ENCODE measurements at places on chromosomes 1 and 21.

DNA sequence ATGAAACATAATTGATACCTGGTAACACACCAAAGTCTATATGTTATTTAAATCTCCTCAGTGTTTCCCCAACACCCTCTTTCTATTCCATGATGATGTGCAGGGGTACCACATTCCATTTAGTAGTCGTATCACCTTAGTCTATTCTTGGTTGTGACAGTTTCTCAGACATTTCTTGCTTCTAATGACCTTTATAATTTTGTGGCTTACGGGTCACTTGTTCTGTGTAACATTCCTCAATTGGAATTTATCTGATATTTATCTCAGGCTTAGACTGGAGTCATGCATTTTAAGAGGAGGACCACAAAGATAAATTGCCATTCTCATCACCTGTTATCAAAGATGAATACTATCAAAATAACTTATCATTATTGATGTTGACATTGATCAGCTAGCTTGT is 679.6 kb downstream of the USP25 start:
- DNase-seq, result no peak

DNA sequence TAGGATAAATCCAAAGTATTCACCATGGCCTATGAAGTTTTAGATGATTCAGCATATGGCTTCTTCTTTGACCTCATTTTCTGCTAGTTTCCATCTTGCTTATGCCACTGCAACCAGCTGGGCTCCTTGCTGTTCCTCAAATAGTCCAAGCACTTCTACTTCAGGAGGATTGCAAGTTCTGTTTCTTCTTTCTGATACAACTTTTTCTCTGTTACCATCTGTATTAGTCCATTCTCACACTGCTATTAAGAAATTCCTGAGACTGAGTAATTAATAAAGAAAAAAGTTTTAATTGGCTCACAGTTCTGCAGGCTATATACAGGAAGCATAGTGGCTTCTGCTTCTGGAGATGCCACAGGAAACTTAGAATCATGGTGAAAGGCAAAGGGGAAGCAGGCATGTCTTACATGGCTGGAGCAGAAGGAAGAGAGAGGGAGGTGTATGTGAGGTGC is 20.3 kb downstream of the PTGS2 start:
- DNase-seq, result no peak

GRCh38 chr1:69846267-69846666 is 278.5 kb downstream of the LRRC7 start:
- DNase-seq, result no peak

DNA sequence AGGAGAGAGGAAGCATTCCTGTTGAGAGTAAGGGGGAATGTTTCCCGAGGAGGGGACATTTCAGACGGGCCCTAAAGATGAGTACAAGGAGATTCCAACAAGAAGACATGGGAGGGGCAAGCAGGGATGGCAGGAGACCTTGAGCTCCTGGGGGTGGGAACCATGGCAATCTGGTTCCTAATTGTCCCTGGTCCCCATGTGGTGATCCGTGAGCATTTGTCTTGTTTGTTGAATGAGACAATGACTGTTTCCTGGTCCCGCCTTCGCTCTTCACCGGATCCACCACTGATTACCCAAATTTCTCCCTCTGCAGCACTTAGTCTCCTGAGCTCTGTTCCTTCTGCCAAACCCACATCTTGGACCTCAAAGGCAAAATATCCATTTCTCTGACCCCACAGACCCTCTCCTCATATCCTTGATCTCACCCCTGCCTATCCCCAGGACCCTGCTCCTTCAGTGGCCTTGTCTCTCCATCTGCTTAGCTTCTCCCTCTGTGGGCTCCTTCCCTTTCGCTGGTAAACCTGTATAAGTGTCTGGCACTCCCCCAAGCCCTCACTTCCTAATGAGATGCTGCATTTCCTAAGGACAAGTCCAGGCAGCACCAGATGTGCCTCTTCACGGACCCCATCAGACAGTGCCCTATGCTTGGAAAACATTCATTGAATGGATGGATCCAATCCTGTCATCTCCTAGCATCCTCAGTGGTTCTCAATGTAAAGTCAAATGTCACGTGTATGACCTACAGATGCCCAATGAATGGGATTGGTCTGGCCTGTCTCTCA is 8.3 kb upstream of the CSF1 start:
- DNase-seq, result no peak

DNA sequence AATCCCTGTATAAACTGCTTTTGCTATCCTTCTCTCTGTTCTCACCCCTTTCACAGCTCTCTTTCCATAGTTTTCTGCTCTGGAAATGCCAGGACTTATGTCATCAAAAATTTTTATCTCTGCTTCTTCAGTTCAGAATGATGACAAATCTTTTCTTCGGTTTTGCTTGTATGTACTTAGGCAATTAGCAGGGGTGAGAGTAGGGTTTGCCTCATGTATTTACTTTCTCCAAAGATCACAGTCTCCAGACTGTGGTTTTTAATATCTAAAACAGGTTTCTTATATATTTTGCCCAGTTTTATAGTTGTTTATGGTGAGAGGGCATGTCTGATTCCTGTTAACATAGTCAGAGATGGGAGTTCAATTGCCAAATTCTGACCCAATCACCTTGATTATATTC is 235.4 kb upstream of the LYPLAL1 start:
- no peak for DNase-seq

Measured in B cell (primary cell).